ENCODE measurements at places on chromosomes 11 and 22.

GRCh38 chr11:27347359-27348339 is 15.4 kb downstream of the CCDC34 start:
- DNase-seq, result no peak

GRCh38 chr11:68189082-68189481 is 24.0 kb downstream of the KMT5B start:
- DNase-seq, result no peak

DNA sequence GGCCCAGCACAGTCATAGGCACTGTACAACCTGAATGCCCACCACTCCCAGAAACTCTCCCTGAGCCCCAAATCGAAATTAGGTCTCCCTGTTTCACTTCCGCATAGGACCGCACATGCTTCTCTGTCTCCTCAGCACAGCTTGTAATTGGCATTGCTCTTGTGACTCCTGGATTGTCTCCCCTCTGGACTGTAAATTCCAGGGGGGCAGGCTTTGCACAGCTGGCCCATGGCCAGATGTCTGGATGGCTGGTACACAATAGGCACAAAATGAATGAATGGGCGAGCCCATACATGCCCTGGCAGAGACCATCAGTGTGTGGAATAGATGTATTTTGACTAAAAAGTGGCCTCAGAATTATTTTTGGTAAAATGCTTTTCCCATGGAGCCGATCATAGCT is 63.3 kb upstream of the PHF21B start:
- no peak for DNase-seq

GRCh38 chr11:109309153-109309552 is 112.8 kb upstream of the C11orf87 start:
- DNase-seq, result peak; percentile 18

DNA sequence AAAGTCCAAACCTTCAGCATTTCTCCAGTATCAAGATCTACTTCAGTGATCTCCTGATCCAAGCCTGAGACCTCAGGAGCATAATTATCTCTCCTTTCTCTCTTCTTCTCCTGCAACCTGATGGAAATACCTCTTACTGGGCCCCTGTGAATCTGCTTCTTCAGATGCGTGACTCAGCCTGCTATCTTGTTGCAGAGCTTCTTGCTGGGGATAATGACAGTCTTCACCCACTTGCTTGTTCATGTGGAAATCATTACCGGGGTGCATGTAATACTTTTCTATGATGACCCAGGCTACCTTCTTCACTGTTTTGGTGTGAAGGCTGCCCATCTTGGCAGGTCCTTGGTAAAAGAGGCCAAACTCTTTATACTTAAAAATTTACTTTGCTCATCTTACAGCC is 140.0 kb upstream of the POU2AF2 start:
- DNase-seq, result peak; percentile 41

GRCh38 chr11:23318670-23319069 is 458.4 kb upstream of the CCDC179 start:
- DNase-seq, result no peak

- peak; percentile 37 for DNase-seq
Measured at GRCh38 chr11:20443596-20443995, 56.1 kb downstream of the PRMT3 start.

GRCh38 chr11:4125141-4125540 is 30.5 kb downstream of the RRM1 start:
- DNase-seq, result peak; percentile 5

DNA sequence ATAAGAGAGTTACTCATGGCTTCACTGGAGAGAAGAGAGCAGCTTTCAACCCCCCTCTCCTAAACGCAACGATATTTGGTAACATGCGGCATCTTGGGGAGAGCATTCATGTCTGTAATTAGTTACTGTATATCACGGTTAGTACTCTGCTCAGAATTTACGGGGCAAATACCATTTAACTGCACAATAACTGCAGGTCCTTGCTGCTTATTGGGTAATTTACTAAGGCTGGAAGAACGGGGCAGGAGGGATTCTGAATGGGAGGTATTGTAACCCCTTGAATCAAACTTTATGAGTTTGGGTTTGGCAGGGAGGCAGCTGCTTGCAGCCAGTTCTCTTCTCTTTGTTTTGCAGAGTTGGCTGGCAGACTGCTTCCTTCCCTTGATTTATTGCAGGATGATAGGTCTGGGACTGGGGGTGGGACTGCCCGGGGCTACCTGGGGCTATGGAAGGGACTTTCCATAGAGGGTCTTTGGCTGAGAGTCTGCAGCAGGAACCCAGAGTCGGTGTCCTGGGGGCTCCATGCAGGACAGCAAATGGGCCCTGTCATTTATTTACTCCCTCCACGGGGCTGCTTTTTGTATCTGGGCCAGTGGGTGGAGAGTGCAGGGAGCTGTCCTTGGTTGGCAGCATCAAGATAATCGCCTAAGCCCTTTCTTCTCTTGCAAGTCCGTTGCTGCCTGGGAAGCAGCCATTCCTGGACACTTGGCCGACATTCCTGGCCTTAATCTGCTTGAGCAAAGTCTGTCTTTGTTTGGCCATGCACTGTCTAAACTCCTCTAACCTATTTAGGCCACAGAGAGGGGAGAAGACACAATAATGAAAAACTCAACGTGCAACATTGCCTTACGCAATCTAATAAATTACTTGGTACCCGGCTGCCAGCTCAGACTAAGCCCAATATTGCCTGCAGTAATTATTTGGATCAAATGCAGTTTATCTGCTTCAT is 188.9 kb downstream of the ST3GAL4 start:
- DNase-seq, result peak; percentile 12

DNA sequence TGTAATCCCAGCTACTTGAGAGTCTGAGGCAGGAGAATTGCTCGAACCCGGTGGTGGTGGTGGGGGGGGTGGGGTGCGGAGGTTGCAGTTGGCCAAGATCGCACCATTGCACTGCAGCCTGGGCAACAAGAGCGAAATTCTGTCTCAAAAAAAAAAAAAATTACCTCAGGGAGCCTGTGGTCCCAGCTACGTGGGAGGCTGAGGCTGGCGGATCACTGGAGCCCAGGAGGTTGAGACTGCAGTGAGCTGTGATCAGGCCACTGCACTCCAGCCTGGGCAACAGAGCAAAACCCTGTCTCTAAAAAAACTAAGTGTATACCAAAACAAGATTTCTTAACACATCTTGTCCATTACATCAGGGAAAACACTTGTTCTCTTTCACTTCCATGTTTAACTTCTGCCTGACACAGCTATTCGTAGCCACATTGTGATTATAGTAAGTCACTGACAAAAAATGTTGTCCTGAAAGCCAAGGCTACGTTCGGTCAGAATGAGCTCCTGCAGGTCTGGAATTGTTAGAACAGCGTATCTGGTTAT is 1.4 kb downstream of the TMEM80 start:
- DNase-seq, result peak; percentile 87

DNA sequence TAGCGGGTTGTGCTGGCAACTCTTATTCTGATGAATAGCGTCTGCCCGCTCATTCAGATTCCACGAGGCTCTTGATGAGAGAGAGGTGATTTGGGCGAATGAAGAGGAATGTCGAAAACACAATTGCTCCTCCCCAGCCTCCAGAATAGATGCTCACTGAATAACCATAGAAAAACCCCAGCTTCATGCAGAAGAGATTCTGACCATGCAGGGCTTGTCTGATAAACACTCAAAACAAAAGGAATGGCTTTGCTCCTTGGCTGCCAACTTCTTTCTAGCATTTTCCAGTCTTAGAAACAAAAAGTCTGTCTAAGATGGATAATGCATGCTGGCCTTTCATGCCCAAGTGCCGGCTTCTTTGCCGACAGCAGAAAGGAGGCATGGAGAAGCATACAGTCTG is 569.5 kb downstream of the MN1 start:
- DNase-seq, result no peak

- DNase-seq, result no peak
Measured at GRCh38 chr11:79648766-79649520, 208.1 kb upstream of the TENM4 start.

GRCh38 chr11:133978794-133979193 is 22.0 kb upstream of the IGSF9B start:
- DNase-seq, result peak; percentile 20

- peak; percentile 74 for DNase-seq
Measured at GRCh38 chr11:59142530-59143507, at the start of gene FAM111A. FAM111A (plus strand) TSS chr11:59142856; CDS start chr11:59148873, 6,017 bp downstream.

DNA sequence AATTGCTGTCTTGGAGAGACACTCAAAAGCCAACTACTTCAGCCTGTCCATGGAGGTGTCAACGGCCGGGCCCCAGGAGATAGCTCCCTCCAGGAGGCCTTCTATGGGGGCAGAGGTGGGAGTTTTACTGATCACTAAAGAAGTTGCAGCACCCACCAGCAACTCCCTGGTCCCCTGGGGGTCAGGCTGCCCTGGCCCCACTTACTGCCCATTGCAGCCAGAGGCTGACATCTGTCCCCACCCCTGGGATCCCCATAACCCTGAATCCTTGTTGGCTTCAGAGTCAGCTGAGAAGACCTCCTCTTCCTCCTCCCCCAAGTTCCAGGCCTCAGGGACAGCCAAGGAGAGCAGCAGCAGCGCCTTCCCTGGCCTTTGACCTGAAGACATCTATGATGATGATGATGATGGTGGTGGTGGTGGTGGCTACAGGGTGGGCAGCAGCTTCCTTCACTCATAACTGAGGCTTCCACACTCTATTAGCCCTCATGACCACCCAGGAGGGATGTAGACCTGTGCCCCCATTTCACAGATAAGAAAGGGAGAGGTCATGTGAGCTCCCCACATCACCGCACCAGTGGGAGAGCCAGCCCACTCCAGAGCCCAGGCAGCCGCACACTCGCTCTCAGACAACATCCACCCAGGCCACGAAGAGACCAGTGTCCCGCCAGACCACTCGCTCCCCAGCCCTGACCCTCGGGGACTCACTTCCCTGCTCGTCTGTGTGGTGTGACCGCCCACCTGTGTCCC is 43.8 kb upstream of the FGF3 start:
- DNase-seq, result no peak

- DNase-seq, result no peak
Measured at GRCh38 chr22:16609548-16610261, 17.1 kb upstream of the CCT8L2 start.

DNA sequence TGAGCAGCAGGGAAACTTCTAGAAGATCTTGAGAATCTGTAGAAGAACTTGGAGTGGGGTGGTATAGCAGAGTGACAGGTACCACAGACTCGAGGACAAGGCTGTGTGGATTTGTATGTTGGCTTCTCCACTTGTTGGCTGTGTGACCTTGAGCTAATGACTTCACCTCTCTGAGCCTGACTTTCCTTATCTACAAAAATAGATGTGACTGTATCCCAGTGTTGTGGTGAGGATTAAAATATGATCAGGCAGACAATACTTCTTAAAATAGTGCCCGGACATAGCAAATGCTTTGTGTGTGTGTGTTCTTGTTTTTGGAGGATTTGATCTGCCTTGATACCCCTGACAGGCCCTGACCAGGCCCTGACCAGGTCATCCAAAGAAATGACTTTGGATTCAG is 40.8 kb downstream of the MYO18B start:
- DNase-seq, result no peak

- no peak for DNase-seq
Measured at GRCh38 chr11:1041936-1042608, 5.6 kb upstream of the MUC6 start.

GRCh38 chr11:108793138-108793537 is 128.3 kb downstream of the DDX10 start:
- no peak for DNase-seq

DNA sequence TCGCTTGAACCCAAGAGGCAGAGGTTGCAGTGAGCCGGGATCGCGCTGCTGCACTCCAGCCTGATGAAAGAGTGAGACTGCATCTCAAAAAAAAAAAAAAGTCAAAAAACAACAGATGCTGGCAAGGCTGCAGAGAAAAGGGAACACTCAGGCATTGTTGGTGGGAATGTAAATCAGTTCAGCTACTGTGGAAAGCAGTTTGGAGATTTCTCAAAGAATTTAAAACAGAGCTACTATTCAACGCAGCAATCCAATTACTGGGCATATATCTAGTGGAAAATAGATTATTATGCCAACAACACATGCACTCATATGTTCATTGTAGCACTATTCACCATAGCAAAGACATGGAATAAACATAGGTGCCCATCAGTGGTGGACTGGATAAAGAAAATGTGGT is 89.7 kb downstream of the EFCAB6 start:
- no peak for DNase-seq

DNA sequence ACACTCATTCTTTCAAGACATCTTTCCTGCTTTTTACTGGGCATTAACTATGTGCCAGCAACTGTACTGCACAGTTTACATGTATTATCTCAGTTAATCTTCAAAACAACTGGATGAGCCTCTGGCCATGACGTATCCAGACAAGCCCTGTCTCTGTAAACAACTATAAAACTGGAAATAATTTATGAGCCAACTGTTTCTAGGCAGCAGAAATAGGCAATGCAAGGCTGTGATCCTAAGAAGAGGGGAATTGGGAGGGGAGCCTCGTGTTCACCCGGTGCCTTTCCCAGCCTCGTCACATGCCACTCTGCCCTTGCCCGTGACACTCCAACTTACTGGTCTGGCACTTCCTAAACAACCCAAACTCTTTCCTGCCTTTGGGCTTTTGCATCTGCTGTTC is 82.8 kb downstream of the FBXO7 start:
- peak; percentile 20 for DNase-seq

DNA sequence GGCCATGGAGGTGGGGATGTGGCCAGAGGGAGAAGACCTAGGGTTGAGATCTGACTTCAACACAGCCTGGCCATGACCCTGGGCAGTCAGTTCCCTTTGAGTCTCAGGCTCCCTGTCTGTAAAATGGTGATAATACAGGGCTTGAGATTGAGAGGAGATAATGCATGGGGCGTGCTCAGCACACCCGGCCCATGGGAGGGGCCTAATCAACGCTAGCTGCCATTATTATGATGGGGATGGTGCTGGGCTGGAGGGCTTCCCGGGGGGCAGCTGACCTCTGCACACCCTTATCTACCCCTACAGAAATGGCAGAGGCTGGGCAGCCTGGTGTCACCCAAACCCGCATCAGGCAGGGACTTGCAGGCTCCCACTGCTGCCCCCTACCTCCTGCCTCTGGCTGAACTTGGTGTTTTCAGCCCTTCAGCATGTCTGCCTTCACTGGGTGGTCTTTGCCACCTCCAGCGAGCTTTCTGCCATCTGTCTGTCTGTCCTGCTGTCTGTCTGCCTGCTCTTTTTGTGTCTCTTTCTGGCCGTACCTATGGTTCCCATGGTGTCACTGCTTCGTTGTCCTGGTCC is 84.5 kb downstream of the CACNA1I start:
- DNase-seq, result no peak

GRCh38 chr11:405323-405953 is 9.4 kb downstream of the SIGIRR start:
- DNase-seq, result peak; percentile 27

- no peak for DNase-seq
Measured at GRCh38 chr22:46148816-46149511, 1.4 kb upstream of the PPARA start.

- DNase-seq, result no peak
Measured at GRCh38 chr11:6604790-6605189, 1.2 kb downstream of the ILK start.

- DNase-seq, result peak; percentile 20
Measured at GRCh38 chr11:75639762-75640181, 29.1 kb downstream of the MAP6 start.

GRCh38 chr22:11360632-11361031 is 4167.4 kb upstream of the OR11H1 start:
- no peak for DNase-seq

GRCh38 chr11:65077451-65077850 is 6.4 kb downstream of the CDCA5 start:
- DNase-seq, result peak; percentile 49

GRCh38 chr22:50199829-50200460 is 866 bp upstream of the SELENOO start:
- DNase-seq, result no peak
